ENCODE measurements at places on chromosomes 3 and 15.

- DNase-seq, result no peak
Observed at GRCh38 chr3:10551139-10551538, 45.8 kb upstream of the ATP2B2 start.

DNA sequence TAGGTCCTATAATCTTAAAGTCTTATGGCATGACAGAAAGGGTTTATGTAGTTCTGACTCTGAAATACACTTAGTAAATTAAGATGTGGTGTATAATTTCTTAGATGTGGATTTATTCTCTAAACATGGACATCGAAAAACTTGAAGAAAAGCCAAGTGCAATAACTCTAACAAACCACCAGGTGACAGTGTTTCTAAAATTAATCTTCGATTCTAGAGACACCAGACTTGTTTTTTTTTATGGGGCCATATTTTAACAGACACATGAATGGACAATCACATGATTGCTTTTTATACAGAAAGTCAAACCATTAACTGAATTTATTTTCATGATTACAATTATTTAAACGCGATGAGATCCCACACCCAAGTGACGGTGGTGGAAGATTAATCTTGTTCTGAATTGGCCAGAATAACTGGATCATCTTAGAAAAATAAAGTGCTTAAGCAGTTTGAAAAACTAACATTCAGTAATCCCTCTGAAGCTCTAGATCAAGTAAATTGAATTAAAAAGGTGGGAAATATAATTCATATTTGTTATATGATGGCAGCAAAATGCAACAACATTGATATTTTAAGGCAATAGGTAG is 305.1 kb downstream of the LSAMP start:
- peak; percentile 62 for DNase-seq

DNA sequence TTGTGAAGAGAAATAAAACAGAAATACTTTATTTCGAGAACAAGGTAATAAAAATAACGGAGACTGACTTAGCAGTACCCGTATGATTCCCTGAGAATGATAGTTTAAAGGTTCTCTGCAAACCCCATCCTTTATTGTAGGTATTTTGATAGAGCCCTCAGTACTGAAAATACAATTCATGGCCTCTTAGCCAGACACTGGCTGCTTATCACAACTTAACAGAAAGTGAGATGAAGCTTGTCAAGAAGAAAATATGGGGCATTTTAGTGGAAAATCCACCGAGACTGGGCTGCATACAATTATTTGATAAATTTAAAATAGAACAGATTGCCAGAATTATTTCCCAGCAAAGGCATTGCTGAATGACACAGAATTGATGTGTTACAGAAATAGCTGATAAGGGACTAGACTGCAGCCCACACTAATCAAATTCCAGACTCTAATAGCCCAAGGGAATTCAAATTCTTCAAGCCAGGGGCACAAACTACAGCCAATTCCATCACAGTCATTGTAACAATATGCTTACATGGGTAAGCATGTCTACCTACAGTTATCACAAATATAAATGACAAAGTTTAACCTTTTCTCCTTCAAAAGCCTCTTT is 521.9 kb downstream of the PLOD2 start:
- peak; percentile 1 for DNase-seq

DNA sequence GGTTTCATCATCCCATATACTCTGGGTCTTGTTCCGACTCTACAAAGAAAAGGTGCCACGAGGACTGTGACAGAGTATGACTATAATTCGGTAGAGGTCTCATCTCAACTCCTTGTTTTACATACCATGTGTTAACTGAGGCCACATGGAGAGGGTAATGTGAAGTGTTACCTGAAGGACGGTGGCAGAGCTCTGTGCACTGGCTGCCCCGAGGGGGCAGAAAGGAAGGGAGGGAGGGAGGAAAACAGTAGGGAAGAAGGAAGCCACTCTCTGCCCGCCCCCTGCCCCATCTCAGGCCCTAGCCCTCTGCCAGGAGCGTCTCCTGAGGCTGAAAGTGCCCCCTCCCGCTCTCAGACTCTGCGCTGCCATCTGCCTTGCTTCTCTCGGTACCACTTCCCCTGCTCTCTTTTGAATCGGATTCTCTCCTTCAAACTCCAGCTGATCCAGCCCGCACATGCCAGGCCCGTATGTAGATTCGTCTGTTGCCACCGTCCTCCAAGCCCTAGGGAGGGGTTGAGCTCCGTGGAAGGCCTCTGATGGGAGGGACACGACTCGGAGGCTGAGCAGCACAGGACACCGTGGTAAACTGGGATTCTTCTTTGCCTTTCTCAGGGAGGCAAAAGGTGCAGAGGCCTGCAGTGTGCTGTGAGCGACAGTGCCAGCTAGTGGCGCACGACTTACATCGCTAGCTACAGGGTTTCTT is 70.5 kb upstream of the ATP10A start:
- peak; percentile 80 for DNase-seq

GRCh38 chr3:138303474-138303873 is 26.2 kb downstream of the NME9 start:
- no peak for DNase-seq

DNA sequence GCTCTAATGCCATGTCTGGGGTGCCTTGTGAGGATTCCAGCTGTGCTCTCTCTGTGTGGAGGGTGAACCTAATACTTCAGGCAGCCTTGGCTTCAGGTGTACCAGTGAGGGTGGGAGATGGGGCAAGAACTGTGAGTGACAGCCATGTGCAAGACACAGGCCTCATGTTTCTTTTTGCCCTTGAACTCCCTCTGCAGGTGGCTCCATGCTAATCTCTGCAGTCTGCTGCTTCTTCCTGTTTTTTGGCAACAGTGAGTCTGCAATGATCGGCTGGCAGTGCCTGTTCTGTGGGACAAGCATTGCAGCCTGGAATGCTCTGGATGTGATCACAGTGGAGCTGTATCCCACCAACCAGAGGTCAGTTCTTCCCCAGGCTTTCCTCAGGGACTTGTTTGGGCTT is 189.3 kb downstream of the SV2B start:
- DNase-seq, result no peak

GRCh38 chr3:29887451-29887850 is 606.6 kb downstream of the RBMS3 start:
- DNase-seq, result no peak

DNA sequence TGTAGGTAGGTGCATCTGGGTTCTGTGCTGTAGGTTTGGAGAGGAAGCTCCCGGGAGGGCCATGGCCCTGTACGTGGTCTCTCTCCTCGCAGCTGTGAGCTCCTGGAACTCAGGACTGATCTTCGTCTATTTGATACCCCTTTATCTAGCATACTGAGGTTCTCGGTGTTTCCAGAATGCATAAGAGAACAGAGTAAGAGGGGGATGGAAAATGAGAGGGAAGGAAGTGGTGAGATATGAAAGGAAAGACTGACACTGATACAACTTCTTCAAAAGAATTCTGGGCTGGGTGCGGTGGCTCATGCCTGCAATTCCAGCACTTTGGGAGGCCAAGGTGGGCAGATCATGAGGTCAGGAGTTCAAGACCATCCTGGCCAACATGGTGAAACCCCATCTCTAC is 90.7 kb downstream of the CHRD start:
- DNase-seq, result no peak

DNA sequence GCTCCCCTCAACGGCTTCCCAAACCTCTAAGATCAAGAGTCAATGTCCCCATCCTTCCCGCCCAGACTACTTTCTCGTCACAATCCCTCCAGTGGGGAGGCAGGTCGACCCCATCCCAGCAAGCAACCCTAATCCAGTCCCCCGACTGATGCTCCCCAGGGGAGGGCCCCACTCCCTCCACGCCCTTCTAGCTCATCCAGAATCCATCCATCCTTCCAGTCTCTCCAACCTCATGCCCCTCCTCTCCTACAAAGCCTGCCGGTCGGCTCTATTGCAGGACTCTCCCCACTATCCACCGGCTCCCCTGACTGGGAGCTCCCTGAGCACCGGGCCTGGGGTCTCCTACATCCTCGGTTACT is 1.3 kb downstream of the ADAMTS7 start:
- DNase-seq, result no peak

DNA sequence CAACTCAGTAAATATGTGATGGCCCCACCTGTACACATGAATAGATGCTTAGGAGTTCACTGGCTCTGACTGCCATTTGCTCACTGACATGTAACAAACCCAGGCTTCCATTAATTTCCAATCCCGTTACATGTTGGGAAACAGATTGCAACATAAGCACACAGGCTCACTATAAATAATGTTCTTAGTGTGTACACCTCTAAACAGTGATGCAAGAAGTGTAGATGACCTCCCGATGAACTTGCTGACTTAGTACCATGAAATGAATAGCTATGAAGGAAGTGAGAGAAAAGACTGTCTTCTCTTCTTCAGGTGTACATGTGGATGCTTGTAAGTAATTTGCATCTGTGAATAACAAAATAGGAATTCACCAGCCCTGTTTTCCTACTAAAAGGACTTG is 21.4 kb upstream of the FSIP1 start:
- DNase-seq, result peak; percentile 74

GRCh38 chr3:148077318-148077923 is 620.3 kb upstream of the AGTR1 start:
- DNase-seq, result peak; percentile 54

- no peak for DNase-seq
Observed at GRCh38 chr3:66198437-66199088, 22.2 kb upstream of the SLC25A26 start.

GRCh38 chr3:197426121-197426566 is 127.7 kb upstream of the DLG1 start:
- peak; percentile 36 for DNase-seq

DNA sequence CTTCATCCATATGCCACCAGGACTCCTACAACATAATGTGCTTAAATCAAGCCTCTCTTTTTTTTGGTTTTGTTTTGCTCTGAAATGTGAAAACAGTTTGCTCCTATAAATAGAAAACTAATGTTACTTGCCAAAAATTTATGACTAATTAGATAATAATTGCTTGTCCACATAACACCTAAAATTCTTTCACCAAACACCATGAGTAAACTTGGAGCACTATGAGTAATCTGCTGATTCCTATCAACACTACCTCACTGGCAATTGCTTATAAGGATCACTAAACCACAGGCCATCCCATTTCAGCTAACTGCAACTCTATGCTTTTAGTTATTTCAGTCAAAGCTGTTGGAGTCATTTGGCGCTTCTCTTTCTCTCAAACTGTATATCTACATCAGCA is 252.7 kb downstream of the EPHA3 start:
- DNase-seq, result no peak

GRCh38 chr3:67509471-67510075 is 144.8 kb downstream of the SUCLG2 start:
- peak; percentile 3 for DNase-seq

DNA sequence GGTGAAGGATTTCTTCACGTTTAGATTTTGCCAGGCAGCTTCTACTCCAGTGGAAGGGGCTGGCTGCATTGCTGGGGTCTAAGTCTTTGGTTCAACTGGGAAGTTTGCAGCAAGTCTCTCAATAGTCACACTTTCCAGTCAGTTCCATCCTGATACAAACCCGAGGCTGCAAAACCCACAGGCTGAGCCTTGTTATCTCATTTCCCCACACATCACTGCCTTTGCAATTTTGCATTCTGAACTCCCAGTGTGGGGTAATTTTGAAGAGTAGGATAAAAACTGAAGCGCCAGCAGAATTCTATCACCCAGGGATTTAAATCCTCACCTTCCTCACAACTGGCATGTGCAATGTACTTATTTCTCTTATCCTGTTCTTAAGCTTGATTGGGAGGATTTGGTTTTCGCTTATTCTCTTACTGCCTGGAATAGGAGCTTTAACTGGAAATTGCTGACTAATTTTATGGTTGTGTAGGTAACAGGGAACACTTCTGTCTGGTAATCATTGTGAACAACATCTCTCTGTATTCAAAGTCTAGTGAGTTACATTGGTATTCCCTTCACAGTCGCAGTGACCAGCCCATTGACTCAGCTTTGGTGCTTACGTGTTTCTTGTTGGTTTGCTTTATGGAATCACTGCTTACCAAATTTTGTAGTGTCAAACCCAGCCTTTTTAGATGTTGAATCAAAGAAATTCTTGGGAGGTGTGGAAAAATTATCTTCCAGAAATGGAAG is 142.0 kb upstream of the TOPAZ1 start:
- DNase-seq, result no peak
